ENCODE measurements at places on chromosomes 4 and X.

- no peak for DNase-seq
These were observed 35.8 kb downstream of the RHOH start for GRCh38 chr4:40232610-40233009.

DNA sequence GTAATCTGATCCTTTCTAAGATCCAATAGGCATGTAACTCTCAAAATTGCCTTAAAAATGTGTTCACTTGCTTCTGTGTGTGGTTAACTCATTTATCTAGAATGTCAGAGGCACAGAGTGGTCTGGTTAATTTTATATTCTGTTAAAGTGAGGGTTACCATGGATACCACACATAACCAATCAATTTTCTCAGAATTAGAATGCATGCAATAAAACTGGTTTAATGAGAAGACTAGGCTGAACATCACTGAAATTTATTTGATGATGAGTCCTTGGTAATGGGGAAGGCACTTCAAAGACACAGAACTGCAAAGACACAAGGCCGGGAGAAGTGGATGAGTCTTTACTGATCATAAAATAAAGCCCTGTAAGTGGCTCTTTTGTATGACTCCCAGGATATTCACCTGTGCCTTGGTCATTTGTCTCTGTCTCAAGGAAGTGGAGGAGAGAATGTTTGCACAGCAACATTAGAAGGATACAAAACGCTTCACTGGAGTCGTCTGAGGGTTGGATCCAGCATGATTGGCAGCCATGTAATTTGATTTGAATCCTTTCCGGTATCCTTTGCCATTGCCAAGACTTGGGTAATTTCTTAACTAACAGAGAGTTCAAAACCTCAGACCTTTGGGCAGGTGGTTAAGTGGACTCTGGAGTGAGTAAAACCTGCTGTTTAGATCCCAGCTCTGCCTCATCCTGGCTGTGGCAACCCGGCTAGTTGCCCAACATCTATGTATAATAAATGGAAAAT, 94.0 kb upstream of the RBPJ start:
- DNase-seq = no peak

DNA sequence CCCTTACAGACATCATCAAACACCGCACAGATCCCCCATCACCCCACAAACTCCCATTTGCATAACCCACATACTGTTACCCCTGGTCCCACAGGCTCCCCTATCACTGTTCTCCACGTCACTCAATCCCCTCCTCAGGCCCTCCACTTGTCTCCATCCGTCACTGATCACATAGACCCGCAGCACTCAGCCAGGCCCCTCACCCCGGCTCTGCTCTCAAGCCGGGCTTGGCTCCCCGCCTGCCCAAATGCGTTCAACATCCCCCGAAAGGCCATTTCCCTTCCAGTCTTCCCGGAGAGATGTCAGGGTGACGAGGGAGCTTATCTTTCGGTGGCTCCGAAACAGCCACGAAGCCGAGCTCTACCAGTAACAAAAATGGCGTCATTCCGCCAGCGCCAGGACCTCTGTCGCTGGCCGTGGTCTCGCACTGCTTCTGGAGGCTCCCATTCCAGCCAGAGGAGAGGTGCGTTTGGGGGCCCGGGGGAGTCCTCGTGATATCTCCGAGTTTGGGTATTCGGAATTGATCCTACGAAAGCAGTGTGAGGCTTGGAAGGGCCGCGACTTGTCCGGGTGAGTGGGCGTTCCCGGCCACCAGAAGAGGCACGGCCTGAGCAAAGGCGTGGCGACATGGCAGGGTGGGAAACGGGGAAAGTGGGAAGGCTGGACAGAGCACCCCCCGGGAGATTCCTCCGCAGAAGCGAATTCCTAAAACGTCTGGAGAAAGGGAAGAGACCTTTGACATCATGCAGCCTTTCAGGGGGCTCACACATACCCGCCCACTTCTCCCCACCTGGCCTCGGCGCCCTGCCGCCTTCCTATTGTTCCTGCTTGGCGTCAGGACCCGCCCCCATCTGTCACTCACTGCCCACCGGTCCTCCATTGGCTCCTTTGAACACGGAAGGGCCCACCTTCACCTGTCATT, at the start of gene ZNF630:
ZNF630 (minus strand) TSS at position 577 of the 922 bp plus-strand sequence. CDS start 4,754 bp downstream, outside the sequence.
- peak; percentile 66 for DNase-seq

- no peak for DNase-seq
These were observed 79.2 kb upstream of the DDIT4L start for GRCh38 chr4:100269446-100269845.

- no peak for DNase-seq
These were observed 354.9 kb upstream of the HS3ST1 start for GRCh38 chr4:11783588-11783987.

GRCh38 chrX:81201671-81202455, at the start of the genes HMGN5 and SH3BGRL:
Gene HMGN5, minus strand, starts transcription at chrX:81201913. Its CDS starts 80,364 bp downstream, at chrX:81121549.
Gene SH3BGRL, plus strand, starts transcription at chrX:81202102. Its CDS starts 99 bp downstream, at chrX:81202201.
- peak; percentile 68 for DNase-seq

DNA sequence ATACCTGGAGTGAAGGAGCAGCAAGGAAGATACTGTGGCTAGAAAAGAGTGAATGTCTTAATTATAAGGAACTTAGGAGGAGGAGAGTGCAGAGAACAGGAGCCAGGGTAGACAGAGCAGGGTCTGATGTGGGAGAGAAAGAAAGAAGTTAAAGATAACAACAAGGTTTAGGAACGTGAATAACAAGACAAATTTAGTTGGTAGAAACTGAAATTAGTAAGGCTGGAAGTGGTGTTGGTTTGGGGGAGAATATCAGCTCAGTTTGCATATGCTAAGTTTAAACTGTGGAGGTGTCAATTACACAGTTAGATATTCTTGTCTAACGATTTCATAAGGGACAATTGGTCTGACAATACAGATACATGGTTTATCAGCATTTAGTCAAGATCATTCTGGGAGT, 1123.7 kb upstream of the PABPC4L start:
- DNase-seq = no peak

- DNase-seq = no peak
These were observed 25.5 kb downstream of the ABLIM2 start for GRCh38 chr4:8132947-8133705.

DNA sequence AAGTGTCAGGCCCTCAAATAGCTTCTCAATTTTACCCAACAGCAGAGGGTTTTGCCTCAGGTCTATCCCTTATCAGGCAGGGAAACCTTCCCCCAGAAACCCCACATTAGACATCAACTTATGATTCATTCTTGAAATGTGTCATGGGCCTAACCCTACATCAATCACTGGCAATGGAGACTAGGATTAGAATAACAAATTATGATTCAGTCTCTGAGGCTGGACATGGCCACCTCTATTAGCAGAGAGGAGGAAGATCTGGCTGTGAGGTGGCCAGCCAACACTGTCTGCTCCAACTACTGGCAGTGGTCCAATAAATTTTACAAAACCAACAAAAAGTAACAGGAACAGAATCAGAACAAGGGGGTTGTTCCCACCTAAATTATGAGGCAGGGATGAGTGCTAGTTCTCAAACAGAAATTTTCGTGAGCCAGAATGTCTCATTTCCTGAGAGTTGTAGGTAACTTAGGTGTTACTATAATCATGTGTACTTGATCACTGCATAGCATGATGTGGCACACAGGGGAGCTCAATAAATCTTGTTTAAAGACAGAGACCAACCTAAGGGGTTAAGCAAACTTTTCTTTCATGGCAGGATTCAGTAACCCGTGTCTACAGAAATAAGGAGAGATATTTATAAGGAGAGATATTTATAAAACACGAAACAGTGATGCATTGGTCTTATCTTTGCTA, 126.8 kb downstream of the NFKB1 start:
- DNase-seq = no peak

DNA sequence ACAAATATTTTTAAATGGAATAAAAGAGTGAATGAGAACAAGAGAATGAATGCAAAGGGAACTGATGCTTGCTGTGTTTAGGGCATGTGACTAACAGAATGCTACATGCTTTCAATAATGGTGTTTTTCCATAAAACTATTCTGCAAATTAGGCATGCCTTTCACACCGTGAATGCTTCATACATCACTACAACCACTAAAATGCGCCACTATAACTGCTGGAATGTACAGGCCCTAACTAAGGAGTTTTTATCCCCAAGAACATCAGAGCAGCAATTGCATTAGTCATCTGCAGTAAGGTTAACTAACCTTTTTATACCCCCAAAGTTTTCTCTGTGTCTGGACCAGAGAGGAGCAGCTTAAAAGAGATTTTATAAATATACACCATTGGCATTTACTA, 190.4 kb downstream of the ARAP2 start:
- DNase-seq = no peak

- no peak for DNase-seq
These were observed 340.9 kb upstream of the PITX2 start for GRCh38 chr4:110963662-110964280.

- DNase-seq = no peak
These were observed 49.5 kb upstream of the CBR4 start for GRCh38 chr4:169059306-169060211.

GRCh38 chr4:123524958-123525628, 128.5 kb downstream of the SPRY1 start:
- DNase-seq = no peak

DNA sequence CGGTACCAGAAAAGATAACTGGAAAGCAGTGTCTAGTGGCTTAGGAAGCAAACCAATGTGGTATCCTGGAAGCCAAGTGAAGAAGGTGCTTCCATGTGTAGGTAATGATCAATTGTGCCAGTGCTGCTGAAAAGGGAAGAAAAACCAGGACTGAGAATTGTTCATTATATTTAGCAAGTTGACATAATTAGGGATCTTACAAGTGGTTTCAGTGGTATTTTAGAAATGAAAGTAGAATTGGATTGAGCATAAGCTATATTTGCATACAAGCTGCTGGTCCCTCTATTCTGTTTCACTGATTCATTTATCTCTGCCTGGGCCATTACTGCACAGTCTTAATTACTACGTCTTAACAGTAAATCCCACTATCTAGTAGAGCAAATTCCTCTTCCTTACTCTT, 32.3 kb downstream of the PRDM8 start:
- no peak for DNase-seq

DNA sequence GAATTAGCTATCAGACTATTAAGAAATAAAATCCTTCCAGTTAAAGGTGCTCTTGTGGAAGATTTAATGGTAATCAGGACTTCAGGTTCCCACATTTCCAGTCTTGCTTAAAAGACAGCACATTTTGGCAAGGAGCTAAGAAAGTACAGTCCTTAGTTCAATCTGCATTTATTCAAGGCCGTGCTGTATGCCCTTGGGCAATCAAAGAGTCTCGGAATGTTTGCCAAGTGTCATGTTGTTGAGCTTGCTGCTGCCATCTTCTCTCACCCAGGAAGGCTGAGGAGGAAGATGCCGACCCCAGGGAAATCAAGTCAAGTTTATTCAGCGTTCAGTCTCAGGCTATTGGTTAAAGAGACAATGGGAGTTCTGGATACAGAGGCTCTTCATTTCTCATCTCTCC, 388.1 kb upstream of the IGFBP7 start:
- no peak for DNase-seq

DNA sequence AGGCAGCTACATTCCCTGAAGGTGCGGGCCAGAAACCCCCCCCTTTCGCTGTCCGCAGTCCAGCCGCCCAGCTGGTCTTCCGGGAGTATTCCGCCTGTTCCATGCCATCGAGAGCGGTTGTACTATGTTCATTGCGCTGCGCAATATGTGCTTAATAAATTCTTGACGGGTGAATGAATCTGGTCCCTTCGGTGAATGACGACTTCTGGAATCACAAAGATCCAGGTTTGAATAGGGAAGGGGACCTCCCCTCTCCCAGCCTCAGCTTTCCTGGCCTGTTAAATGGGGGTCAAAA, 777 bp upstream of the TFE3 start:
- DNase-seq = no peak

DNA sequence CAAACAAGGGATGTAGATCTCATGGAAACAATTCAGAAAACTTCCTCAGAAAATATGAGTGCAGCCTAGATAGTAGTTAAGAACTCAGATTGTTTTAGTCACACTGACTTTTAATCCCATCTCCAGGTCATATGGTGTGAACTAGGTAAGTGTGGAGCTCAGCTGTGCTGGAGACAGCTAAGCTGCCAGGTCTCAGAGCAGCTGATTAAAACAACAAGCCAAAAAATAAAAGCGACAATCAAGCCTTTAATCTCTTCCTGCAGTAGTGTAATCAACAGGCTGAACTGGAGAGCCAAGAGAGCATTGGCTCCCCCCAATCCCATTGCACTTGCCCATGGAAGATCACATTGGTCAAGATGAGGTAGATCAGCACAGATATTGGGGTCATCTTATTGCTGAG, 98.3 kb upstream of the ATOH1 start:
- no peak for DNase-seq

DNA sequence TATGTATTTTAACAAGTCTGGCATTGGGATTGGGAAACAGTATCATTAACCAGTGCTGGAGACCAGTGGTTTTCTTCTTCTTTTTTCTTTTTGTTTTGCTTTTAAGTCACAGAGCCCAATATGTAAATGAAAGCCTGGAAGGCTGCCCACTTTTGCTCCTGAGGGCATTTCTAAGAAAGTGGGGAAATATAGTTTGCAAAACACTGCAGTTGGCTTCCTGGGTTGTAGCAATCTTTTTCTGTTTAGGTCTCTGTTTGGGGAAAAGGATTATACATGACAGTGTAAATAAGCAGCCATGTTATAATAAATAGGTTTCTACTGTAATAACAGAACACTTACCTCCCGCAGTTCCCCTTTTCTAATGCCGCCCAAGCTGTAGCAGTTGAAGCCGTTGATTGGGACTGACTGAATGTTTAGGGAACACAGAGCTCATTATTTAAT, 105.5 kb downstream of the TMEM164 start:
- DNase-seq = no peak

DNA sequence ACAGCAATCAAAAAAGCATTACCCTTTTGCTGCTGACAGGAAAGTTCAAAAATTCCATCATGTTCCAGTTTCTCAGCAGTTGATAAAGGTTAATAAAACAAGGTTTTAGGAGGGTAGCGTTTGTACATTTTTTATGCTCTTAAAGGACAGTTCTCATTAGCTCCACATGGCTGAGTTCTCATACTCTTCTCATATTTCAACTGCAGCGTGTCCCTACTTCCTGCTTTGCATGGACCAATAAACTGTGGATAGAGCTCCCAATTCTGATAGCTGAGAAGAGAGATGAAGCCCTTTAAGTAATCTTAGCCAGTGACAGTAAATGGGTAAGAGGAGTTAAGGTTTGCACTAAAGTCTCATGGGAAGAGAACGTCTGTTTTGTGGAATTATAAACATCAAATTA, 53.5 kb downstream of the SPANXA2 start:
- no peak for DNase-seq

DNA sequence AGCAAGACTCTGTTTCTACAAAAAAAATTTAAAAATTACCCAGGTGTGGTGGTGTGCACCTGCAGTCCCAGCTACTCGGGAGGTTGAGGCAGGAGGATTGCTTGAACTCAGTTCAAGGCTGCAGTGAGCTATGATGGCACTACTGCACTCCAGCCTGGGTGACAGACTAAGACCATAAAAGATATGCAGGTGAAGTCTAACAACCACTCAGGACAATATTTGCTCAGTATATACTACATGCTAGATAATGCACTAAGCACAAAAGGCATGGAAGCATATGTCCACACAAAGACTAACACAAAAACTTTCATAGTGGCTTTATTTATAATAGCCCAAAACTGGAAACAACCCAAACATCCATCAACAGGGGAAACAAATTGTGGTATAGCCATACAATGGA, 57.7 kb upstream of the TXK start:
- DNase-seq = no peak

GRCh38 chr4:139374251-139374650, 72.0 kb upstream of the NDUFC1 start:
- no peak for DNase-seq

- DNase-seq = no peak
These were observed 112.9 kb downstream of the IRF2 start for GRCh38 chr4:184361443-184361842.
